ENCODE measurements at places on chromosomes 12 and 14.

GRCh38 chr14:98906123-98906995 is 365.6 kb downstream of the BCL11B start:
- H3K27ac ChIP-seq: peak overlapping the region; percentile 80
- H3K4me1 ChIP-seq: peaks cover 49% of the 10 kb centered on the region
- no peak overlapping the region for H3K4me3 ChIP-seq
- peaks cover 2% of the 10 kb centered on the region for H3K27me3 ChIP-seq

DNA sequence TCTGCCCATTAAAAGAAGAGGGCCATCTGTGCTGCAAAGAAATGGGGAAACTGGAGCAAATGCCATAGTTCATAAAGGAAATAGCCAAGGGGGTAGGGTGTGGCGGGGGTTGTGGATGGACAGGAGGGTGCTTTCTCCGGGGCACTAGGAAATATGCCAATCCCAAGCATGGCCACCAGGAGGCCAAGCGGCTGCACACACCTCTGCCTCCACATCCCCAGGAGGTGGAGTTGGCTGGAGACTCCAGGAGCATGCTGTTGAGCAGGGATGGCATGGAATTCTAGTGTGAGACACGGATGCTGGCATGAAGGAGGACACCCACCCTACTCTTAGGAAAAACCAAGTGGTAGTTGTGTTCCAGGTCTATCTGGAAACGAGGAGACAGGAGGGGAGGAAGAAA is 25.2 kb downstream of the NID2 start:
- no peaks in the 10 kb centered on the region for H3K36me3 ChIP-seq
- DNase-seq: peak; percentile 49
- no peak overlapping the region for H3K4me3 ChIP-seq
- H3K27ac ChIP-seq: no peak overlapping the region
- peaks cover 24% of the 10 kb centered on the region for H3K4me1 ChIP-seq
- H3K27me3 ChIP-seq: no peaks in the 10 kb centered on the region

GRCh38 chr12:100427078-100427477 is 46.6 kb upstream of the NR1H4 start:
- H3K27me3 ChIP-seq: no peaks in the 10 kb centered on the region
- no peak for DNase-seq
- H3K4me1 ChIP-seq: no peaks in the 10 kb centered on the region
- no peak overlapping the region for H3K27ac ChIP-seq
- H3K36me3 ChIP-seq: no peaks in the 10 kb centered on the region

DNA sequence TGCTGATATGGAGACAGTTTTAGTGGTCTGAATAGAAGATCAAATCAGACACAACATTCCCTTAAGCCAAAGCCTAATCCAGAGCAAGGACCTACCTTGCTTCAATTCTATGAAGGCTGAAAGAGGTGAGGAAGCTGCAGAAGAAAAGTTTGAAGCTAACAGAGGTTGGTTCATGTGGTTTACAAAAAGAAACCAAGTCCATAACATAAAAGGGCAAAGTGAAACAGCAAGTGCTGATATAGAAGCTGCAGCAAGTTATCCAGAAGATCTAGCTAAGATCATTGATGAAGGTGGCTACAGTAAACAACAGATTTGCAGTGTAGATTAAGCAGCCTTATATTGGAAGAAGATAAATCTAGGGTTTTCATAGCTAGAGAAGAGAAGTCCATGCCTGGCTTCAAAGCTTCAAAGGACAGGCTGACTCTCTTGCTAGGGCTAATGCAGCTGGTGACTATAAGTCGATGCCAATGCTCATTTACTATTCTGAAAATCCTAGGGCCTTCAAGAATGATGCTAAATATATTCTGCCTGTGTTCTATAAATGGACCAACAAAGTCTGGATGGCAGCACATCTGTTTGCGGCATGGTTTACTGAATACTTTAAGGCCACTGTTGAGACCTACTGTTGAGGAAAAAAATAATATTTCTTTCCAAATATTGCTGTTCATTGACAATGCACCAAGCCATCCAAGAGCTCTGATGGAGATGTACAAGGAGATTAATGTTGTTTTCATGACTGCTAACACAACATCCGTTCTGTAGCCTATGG is 361.0 kb downstream of the DPF3 start:
- H3K27me3 ChIP-seq: peaks cover 28% of the 10 kb centered on the region
- DNase-seq: no peak
- peaks cover 5% of the 10 kb centered on the region for H3K4me1 ChIP-seq
- H3K36me3 ChIP-seq: no peaks in the 10 kb centered on the region
- no peak overlapping the region for H3K27ac ChIP-seq

- no peaks in the 10 kb centered on the region for H3K36me3 ChIP-seq
- DNase-seq: no peak
- H3K4me3 ChIP-seq: no peak overlapping the region
- H3K27me3 ChIP-seq: no peaks in the 10 kb centered on the region
- peak overlapping the region; percentile 97 for H3K27ac ChIP-seq
Measured at GRCh38 chr14:61586544-61587055, 108.7 kb upstream of the HIF1A start.

All from mesothelial cell of epicardium (in vitro differentiated cells).